Astrocyte (in vitro differentiated cells and primary cell): ENCODE measurements at places on chromosomes 6 and 20. TPM values are rescaled to one million over a fixed set of nuclear protein-coding genes. Genes with fewer than 3 reads are reported as not detected.

- no peak overlapping the region for H3K4me3 ChIP-seq
- no peak for DNase-seq
- H3K27me3 ChIP-seq: no peaks in the 10 kb centered on the region
Observed at GRCh38 chr6:70734381-70734780, 66.7 kb downstream of the SMAP1 start.

- peaks cover 80% of the 10 kb centered on the region for H3K36me3 ChIP-seq
- no peaks in the 10 kb centered on the region for H3K4me1 ChIP-seq
- H3K27ac ChIP-seq: no peak overlapping the region
- H3K27me3 ChIP-seq: no peaks in the 10 kb centered on the region
- H3K4me3 ChIP-seq: no peak overlapping the region
Observed at GRCh38 chr20:34100576-34100975, 11.5 kb downstream of the EIF2S2 start.

- no peaks in the 10 kb centered on the region for H3K4me1 ChIP-seq
- H3K4me3 ChIP-seq: no peak overlapping the region
- H3K36me3 ChIP-seq: no peaks in the 10 kb centered on the region
- peaks cover 17% of the 10 kb centered on the region for H3K27me3 ChIP-seq
Observed at GRCh38 chr6:44529146-44529905, 141.8 kb downstream of the CDC5L start.

PKHD1 gene
- 0.16 and 0.17 TPM in 2 replicates for total RNA-seq

EFHC1 gene
- 25.6 and 30.6 TPM in 2 replicates for total RNA-seq

CTCFL gene
- not detected in 2 replicates for total RNA-seq

XKR7 gene
- total RNA-seq: 0.36 and 0.48 TPM in 2 replicates

TRIM15 gene
- not detected in 2 replicates for total RNA-seq

KCNB1 gene
- 0.38 and 0.48 TPM in 2 replicates for total RNA-seq

REM1 gene
- total RNA-seq: not detected in 2 replicates

DNA sequence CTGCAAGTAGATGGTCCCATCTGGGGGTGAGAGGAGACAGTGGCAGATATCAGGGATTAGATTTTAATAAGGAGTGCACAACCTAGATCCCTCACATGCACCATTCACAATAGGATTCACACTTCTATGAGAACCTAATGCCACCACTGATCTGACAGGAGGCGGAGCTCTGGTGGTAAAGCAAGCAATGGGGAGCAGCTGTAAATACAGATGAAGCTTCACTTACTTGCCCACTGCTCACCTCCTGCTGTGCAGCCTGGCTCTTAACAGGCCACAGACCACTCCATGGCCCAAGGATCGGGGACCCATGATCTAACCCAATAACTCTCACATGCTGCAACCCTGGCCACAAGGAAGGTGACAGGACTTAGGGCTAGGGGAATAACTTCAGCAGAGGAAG is 75.4 kb downstream of the ZNF133 start:
- H3K4me1 ChIP-seq: no peaks in the 10 kb centered on the region
- no peak overlapping the region for H3K4me3 ChIP-seq
- H3K27me3 ChIP-seq: no peaks in the 10 kb centered on the region
- DNase-seq: no peak
- no peak overlapping the region for H3K27ac ChIP-seq

- H3K4me3 ChIP-seq: no peak overlapping the region
- DNase-seq: no peak
- H3K27me3 ChIP-seq: no peaks in the 10 kb centered on the region
- H3K27ac ChIP-seq: no peak overlapping the region
Observed at GRCh38 chr6:42322676-42323075, 105.0 kb upstream of the MRPS10 start.

PRICKLE4 gene
- 3.1 and 3.4 TPM in 2 replicates for total RNA-seq

CFAP206 gene
- 0.60 and 0.79 TPM in 2 replicates for total RNA-seq

DNA sequence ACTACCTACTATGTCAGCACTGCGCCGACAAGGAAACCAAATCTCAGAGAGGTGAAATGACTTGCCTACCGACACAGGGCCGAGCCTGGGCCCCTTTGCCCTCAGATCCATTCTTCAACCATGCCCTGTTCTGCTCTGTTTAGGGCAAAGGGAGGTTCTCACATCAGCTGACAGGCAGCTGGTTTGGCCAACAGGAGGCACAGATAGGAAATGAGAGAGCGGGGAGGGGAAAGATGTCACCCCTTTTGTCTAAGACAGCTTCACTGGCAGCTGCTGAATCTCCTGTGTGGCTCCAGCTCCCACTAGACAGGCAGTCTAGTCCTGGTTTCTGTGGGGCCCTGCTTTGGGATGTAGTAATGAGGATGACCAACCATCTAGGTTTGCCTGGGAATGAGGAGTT is 158.7 kb downstream of the TMEM200A start:
- H3K4me1 ChIP-seq: no peaks in the 10 kb centered on the region
- no peak for DNase-seq
- no peak overlapping the region for H3K4me3 ChIP-seq
- no peaks in the 10 kb centered on the region for H3K27me3 ChIP-seq
- H3K27ac ChIP-seq: no peak overlapping the region

GRCh38 chr20:23601715-23602114 is 4.0 kb downstream of the CST9 start:
- no peaks in the 10 kb centered on the region for H3K36me3 ChIP-seq
- H3K27ac ChIP-seq: no peak overlapping the region
- no peaks in the 10 kb centered on the region for H3K4me1 ChIP-seq
- no peak for DNase-seq
- H3K4me3 ChIP-seq: no peak overlapping the region
- H3K27me3 ChIP-seq: peaks cover 11% of the 10 kb centered on the region

GRCh38 chr6:108609276-108609769 is 48.6 kb downstream of the FOXO3 start:
- peaks cover 12% of the 10 kb centered on the region for H3K4me1 ChIP-seq
- DNase-seq: peak; percentile 93
- no peaks in the 10 kb centered on the region for H3K27me3 ChIP-seq
- no peak overlapping the region for H3K4me3 ChIP-seq

HDGFL1 gene
- not detected in 2 replicates for total RNA-seq

- H3K4me1 ChIP-seq: no peaks in the 10 kb centered on the region
- DNase-seq: no peak
- H3K36me3 ChIP-seq: no peaks in the 10 kb centered on the region
- no peak overlapping the region for H3K4me3 ChIP-seq
- H3K27me3 ChIP-seq: no peaks in the 10 kb centered on the region
- H3K27ac ChIP-seq: no peak overlapping the region
Observed at GRCh38 chr6:9025228-9025627, 589.9 kb upstream of the SLC35B3 start.

- H3K27me3 ChIP-seq: no peaks in the 10 kb centered on the region
- H3K27ac ChIP-seq: no peak overlapping the region
- no peaks in the 10 kb centered on the region for H3K36me3 ChIP-seq
- H3K4me3 ChIP-seq: no peak overlapping the region
Observed at GRCh38 chr20:61727761-61728160, 337.9 kb downstream of the TAF4 start.
